Stimulated activated CD4-positive, alpha-beta T cell treated with anti-CD3 and anti-CD28 coated beads, Interleukin-1b, Interleukin-23, amount 100 ng/mL, for 1 hour (primary cell): ENCODE measurements at places on chromosomes 7 and 10.

- DNase-seq = no peak
Observed at GRCh38 chr7:1977876-1978441, 254.8 kb downstream of the MAD1L1 start.

DNA sequence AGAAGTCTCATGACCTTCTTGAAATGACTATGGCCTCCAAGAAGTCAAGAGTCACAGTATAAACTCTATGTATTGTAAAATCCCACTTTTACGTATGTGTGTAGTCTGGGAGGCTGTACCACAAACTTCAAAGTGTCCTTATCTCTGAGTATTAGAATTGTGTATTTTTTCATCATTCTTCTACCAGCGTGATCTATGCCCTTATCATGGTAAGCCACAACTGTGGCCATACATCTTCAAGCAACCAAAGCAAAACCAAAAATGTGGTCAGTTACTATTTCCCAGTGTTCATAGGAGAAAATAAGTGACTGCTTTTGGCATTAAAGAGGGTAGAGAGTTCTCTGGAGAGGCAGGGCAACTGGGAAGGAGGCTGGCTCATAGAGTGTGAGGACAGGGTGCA is 42.8 kb downstream of the SPOCK2 start:
- no peak for DNase-seq

GRCh38 chr7:150401861-150402631 is 22.9 kb downstream of the ZNF775 start:
- DNase-seq = no peak

- DNase-seq = no peak
Observed at GRCh38 chr10:116186273-116186672, 86.7 kb downstream of the GFRA1 start.

DNA sequence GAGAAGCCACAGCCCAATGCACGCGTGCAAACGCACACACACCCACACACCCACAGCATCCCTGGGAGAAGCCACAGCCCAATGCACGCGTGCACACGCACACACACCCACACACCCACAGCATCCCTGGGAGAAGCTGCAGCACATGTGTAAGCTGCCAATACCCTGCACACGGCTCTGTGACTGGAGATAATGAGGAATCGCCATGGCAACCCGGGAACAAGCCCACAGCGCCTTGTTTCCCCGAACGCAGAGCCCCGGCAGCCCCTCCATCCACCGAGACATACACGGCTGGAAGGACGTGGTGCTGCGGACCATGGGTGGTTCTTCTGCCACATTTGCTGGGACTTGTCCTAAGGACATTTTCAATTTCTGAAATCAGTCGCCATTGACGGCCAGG is 221.3 kb downstream of the PTPRN2 start:
- no peak for DNase-seq

- no peak for DNase-seq
Observed at GRCh38 chr10:30656233-30656632, 26.7 kb upstream of the LYZL2 start.

DNA sequence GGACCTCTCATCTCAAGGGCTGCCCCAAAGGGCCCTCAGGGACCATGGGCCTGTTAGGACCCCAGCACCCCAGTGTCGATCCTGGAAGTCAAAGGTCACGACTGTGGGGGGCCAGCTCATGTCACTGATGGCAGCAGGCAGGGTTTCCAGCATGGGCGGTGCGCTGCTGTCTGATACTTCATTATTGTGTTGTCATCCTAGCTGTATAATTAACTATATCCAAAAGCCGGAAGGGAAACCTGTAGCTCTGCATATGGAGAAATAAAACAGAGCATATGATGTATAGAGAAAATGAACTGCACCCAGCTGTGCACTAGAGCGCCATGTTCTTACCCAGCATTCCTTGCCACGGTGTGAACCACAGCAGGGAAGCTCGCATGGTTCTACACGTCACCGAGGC is 196.3 kb downstream of the EBF3 start:
- DNase-seq = no peak

- no peak for DNase-seq
Observed at GRCh38 chr7:154874409-154875113, 128.4 kb downstream of the PAXIP1 start.

GRCh38 chr7:37993060-37993501 is 72.6 kb downstream of the EPDR1 start:
- DNase-seq = no peak
